ENCODE measurements at places on chromosomes 12 and 14. TPM values are rescaled to one million over a fixed set of nuclear protein-coding genes. Genes with fewer than 3 reads are reported as not detected.

NELL2 gene
- total RNA-seq, result not detected

RILPL1 gene
- 8.7 TPM for total RNA-seq

E2F7 gene
- total RNA-seq, result 7.0 TPM

EML5 gene
- 0.51 TPM for total RNA-seq

CACNA2D4 gene
- total RNA-seq, result not detected

LAG3 gene
- 0.14 TPM for total RNA-seq

ITGB7 gene
- total RNA-seq, result 5.2 TPM

GPD1 gene
- 0.14 TPM for total RNA-seq

SLC16A7 gene
- total RNA-seq, result 3.0 TPM

ACIN1 gene
- total RNA-seq, result 67.5 TPM

GTF2A1 gene
- total RNA-seq, result 12.0 TPM

LTB4R2 gene
- 59.3 TPM for total RNA-seq

DAD1 gene
- total RNA-seq, result 226 TPM

REC8 gene
- total RNA-seq, result 20.7 TPM

TBX3 gene
- total RNA-seq, result 3.7 TPM

PRB4 gene
- total RNA-seq, result not detected

SNW1 gene
- total RNA-seq, result 42.6 TPM

POTEG gene
- total RNA-seq, result not detected

LRIG3 gene
- 57.9 TPM for total RNA-seq

EFS gene
- total RNA-seq, result 23.2 TPM

CLEC1B gene
- total RNA-seq, result not detected

PRH2 gene
- total RNA-seq, result not detected

KRT3 gene
- total RNA-seq, result not detected

VAMP1 gene
- total RNA-seq, result 1.8 TPM

CLECL1 gene
- total RNA-seq, result not detected

TTC9 gene
- 14.1 TPM for total RNA-seq

GPHN gene
- 19.8 TPM for total RNA-seq

RNASE3 gene
- total RNA-seq, result not detected

CLEC7A gene
- 0.14 TPM for total RNA-seq

UNC79 gene
- total RNA-seq, result not detected
